ENCODE measurements at places on chromosomes 4 and X.

- DNase-seq, result no peak
Observed at GRCh38 chrX:31217084-31217483, 145.2 kb upstream of the FTHL17 start.

- no peak for DNase-seq
Observed at GRCh38 chrX:120755066-120755846, 120.4 kb downstream of the CT47B1 start.

DNA sequence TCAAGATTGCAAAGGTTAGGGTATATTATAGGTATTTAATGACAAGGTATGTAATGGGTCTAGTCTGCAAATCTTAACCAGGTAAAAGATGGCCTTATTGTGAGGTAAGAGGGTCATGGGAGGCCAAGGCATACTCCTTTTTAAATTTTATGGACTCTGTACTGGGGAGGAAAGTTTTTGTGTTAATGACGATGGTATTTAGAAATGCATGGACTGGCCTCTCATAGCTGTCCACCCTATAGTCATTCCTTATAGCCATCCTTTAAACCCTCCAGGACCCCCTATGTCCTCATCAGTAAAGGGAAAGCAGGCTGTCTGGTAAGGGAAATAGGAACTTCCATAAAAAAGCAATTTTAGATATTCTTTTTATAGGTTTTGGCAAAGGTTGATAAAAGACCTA is 1.5 kb downstream of the AIMP1 start:
- DNase-seq, result no peak

DNA sequence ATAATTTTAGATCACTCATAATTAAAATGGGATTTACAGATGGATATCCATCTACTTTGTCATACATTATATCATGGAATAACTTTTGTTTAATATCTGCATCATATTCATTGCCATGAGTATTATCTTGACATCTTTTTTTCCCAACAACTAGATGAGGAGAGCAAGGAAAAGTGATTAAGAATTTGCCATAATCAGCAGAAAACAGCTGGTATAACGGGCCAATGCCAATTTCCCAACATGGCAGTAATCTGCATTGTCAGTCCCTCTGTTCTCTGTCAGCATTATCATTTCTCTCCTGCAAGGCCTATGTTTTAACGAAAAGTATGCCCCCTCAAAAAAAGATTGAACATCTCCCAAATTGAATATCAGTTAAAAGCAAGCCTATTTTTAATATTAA is 314.0 kb downstream of the FRMPD4 start:
- no peak for DNase-seq
